Right renal pelvis (tissue), 4 donors: ENCODE measurements at places on chromosomes 16 and 17. TPM values are rescaled to one million over a fixed set of nuclear protein-coding genes. Genes with fewer than 3 reads are reported as not detected.

- DNase-seq: no peak
Measured at GRCh38 chr16:17365211-17365541, 105.6 kb downstream of the XYLT1 start.

GRCh38 chr17:50275279-50275678 is 1.0 kb downstream of the TMEM92 start:
- no peak for DNase-seq

GRCh38 chr17:48996722-48997102 is 473 bp upstream of the IGF2BP1 start:
- no peak for DNase-seq

Gene C16orf89
- 7.2 TPM for polyA plus RNA-seq

GRCh38 chr16:47139561-47140185 is 4.1 kb downstream of the NETO2 start:
- DNase-seq: no peak

Gene CRISPLD2
- polyA plus RNA-seq: 7.2 TPM

Gene SLC12A3
- 58.0 TPM for polyA plus RNA-seq

DNA sequence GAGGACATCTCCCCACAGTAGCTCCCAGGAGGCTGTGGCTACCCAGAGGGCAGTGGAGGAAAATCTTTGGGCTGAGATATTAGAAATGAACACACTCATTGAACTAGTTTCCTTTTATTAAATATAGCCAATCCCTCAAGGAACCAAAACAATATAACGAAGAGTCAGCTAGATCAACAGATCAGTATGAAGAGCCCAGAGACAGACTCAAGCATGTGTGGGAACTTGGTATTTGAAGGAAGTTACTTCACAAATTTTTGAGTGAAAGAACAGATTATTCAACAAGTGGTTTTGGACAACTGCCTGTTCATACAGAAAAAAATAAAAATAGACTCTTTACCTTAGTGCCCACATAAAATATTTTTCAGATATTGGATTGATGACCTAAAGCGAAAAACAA is 183.6 kb upstream of the PMFBP1 start:
- no peak for DNase-seq

GRCh38 chr17:75125984-75126383 is 5.6 kb downstream of the NT5C start:
- no peak for DNase-seq

- DNase-seq: no peak
Measured at GRCh38 chr17:80855196-80855947, 136.3 kb upstream of the CHMP6 start.

- no peak for DNase-seq
Measured at GRCh38 chr17:70995997-70996396, 826.7 kb downstream of the KCNJ2 start.

Gene RASD1
- polyA plus RNA-seq: 0.84 TPM

- DNase-seq: no peak
Measured at GRCh38 chr17:79027925-79028491, 4.0 kb downstream of the C1QTNF1 start.

DNA sequence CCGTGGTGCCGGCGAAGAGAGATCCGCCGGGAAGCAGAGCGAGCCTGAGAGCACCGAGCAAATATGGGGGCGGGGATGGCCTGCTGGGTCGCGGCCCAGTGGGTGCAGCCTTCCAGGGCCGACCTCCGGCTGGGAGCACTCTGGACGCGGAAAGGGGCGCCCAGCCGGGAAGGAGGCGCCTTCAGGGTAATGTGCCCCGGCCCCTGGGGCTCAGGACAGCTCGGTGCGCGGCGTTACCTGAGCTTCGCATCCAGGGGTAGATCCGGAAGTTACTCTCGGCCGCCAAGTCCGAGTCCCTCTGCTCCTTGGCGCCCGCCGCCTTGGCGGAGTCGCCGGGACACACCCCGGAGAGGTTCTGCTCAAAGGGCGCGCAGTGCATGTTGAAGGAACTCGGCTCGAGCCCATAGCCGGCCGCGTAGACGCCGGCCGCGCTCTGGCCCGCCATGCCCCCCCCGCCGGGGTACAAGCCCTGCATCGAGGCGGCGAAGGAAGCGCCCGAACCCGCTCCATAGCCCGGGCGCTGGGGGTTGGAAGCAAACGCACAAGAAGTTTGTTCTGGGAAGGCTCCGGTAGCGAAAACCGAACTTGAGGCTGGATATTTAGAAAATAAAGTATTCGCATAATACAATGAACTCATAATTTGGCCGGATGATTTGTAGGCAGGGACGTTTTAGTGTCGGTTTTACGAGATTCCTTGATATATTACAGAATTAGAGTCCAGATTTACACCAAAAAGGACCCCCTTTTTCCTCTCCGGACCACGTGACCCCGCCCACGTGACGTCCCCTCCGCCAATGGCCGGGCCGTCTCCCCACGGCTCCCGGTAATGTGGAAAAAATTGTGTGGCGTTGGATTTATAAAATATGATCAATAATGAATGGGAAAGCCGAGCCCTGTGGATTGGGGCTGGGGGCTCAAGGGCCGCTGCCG is at the start of gene HOXB7:
Gene HOXB7 (minus strand): TSS at position 736 of the 930 bp plus-strand sequence. CDS start 99 bp downstream, at position 637.
- DNase-seq: no peak

Gene ZNF624
- 13.8 TPM for polyA plus RNA-seq

DNA sequence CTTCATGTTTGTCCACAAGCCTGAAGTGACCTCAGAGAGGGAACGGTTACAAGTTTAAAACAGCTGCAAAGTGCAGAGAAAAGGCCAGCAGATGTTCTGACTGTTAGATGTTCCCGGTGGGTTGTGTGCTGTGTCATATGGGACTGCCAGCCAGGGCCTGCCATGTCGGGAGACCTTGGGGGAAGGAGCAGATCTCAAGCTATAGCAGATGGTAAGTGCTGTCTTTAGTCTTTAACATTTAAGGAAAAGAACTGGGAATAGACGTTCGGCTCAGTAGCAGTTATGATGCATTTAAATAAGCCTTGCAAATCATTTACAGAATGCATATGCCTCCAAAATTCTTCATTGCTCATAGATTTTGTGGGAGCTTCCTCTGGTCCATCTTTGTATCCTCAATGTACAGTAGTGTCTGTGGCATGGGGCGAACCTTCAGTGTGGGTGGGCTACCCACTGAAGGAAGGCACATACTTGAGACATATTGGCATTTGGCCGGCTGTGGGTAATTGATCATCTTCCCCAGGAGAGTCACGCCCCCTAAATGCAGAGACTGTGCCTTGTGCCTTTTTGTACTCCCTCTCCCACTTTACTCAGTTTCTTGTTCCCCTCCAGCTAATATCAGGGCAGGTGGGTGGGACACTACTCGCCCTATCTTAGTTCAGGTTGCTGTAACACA is 131.9 kb downstream of the NPIPB5 start:
- no peak for DNase-seq

- no peak for DNase-seq
Measured at GRCh38 chr17:834136-834535, 52.0 kb downstream of the MRM3 start.
